ENCODE measurements at places on chromosomes 5 and 9. TPM values are rescaled to one million over a fixed set of nuclear protein-coding genes. Genes with fewer than 3 reads are reported as not detected.
A peak's percentile ranks its signal among the peaks of the same experiment; 100 is the strongest.

SPATA31C1 gene
- not detected for total RNA-seq

PHYHD1 gene
- total RNA-seq = 22.4 TPM

NPR2 gene
- total RNA-seq = 6.6 TPM

FLT4 gene
- 1.8 TPM for total RNA-seq

DNA sequence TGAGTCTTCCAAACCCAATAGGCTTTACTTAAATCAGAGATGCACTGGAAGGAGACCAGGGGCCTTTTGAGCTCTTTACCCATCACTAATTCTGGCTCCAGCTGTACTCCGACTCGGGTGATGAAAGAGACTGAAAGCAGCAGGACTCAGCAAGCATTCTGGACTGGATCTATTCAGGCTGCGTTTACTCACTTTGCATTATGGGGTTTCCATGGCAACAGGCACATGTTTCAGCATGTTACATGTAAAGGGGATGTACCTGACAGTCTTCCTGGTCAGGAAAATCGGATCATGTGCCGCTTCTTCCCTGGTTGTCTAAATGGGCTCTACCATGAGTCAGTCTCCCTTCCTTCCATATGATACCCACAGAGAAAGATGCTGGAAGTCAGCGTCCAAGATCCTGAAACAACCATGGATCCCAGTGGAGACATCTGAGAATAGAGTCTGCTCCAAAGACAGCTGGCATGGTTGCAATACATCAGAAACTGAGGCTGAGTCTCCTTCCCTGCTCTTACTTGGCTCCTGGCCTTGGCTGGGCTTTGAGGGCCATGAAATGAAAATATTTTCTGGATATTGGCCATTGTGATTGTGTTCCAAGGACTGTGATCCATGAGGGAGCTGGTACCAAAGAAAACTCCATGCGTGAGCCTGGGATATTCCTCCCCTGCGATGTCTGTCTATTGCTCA is 102.5 kb upstream of the TNC start:
- no peak for DNase-seq

DNA sequence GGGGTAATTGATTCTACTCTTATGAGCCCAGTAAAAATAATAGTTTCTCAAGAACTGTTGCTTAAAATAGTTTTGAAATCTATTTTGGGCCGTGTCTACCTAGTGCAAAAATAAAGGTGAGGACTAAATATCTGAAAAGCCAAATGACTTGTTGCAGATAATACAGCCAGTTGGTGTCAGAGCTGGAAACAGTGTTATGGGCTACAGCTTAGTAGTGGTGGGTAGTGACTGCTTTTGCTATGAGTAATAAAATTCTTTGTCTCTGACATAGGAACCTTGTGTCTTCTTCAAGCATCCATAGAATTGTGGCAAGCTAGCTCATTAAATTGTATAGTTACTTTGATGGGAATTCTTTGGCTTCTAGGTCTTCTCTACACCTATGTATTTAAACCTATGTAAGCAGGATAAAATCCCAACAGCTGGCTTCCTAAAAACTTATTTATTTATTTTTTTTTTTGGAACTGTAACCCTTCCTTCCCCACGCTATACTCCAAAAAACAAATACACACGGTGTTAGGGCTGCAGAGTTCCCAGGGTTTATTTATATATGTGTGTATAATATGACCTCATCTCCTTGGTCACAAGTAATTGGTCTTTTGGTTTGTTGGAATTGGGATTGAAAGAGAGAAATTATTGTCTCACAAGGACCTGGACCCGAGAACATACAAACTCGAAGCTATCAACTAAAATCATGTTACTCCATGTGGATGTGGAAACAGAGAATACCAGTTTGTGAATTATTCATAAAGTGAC is 138.0 kb downstream of the NUDT12 start:
- no peak for DNase-seq

GRXCR2 gene
- total RNA-seq = not detected

- DNase-seq = peak; percentile 66
These were observed 44.0 kb downstream of the IRF1 start for GRCh38 chr5:132446621-132447020.

DNA sequence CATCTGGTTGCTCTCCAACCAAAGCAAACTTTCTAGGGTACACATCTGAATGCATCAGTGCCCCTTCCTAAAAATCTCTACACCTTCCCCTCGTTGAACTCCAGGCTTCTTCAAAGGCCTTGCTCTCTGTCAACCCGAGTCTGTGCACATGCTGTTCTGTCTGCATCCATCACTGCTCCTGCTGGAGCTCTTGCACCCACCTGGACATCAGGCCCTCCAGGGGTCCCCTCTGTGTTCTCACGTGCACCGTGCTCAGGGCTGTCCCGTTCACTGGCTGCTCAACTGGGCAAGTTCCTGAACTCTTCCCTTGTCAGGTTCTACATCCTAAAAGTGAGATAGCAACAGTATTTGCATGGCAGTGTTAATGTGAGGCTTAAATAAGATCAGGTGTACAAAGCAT is 62.7 kb upstream of the ANGPTL2 start:
- no peak for DNase-seq

GRCh38 chr5:155250596-155250995 is 237.0 kb downstream of the KIF4B start:
- DNase-seq = no peak
